Naive thymus-derived CD8-positive, alpha-beta T cell (primary cell): ENCODE measurements at places on chromosomes 1 and 21.

DNA sequence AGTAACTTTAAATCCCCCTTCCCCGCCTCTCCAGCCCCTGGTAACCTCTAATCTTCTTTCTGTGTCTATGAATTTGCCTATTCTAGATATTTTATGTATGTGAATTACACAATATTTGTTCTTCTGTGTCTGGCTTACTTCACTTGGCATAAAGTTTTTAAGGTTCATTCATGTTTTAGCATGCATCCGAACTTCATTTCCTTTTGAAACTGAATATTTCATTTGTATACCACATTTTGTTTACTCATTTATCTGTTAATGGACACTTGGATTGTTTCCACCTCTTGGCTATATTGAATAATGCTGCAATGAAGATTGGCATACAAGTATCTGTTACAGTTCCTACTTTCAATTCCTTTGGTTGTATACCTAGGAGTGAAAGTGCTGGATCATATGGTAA lies 205.3 kb downstream of the TM2D1 start:
- DNase-seq = no peak

- no peak for DNase-seq
Observed at GRCh38 chr1:232579958-232580941, 49.7 kb downstream of the SIPA1L2 start.

DNA sequence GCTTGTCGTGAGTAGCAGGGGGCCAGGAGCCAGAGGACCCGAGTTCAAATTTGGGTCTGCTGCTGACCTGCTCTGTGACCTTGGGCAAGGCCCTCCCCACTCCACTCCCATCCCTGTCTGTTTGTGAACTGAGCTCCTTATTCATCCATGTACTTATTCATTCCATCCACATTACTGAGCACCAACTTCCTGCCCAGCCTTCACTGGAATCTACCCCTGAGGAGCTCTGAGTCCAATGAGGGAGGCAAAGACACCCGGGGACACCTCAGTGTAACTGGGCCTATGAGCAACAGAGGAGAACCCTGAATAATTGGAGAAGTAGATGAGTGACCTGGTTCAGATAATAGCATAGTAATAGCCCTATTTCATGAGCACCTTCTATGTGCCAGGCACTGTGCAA lies 8.9 kb downstream of the BSND start:
- DNase-seq = no peak

DNA sequence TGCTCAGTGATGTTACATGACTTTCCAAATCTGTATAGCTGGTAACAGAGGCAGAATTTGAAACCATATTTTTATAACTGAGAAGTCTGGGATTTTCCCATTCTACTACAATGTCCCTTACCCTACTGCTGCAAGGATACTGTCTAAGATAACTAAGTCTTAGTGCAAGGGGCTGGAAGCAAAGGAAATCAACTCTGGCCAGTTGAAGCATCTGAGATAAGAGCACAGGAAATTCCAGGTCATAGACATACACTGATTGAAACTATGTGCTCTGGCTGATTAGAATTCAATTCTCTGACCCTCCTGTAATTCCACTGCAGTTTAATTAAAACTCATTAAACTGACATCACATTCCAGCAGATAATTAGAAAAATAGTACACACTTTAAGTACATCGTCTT lies 267.7 kb upstream of the C1orf87 start:
- DNase-seq = no peak

DNA sequence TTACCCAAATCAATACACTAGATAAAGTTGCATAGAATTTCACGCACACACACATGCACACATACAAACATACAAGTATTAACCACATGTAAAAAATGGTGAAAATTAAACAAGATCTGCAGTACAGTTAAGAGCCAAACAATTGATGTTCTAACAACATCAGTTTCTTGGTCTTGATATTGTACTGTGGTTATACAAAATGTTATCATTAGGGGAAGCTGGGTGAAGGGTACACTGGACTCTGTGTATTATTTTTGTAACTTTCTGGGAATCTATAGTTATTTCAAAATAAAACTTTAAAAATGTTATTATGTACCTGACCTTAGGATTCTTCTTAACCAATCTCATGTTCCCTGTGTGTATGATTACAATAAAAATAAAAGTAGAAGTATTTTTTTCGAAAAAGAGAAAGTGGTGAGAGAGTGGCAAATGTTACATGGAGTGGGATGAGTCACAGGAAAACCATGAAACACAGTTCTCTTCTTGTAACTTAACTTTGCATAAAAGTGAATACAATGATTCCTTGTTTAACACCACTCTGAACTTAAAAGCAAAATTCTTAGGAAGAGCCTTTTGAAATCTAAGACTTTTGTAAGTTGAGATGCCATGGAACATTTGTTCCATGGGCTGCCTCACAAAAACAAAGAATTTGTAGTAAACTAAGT lies 101.6 kb upstream of the RUNX1 start:
- no peak for DNase-seq

DNA sequence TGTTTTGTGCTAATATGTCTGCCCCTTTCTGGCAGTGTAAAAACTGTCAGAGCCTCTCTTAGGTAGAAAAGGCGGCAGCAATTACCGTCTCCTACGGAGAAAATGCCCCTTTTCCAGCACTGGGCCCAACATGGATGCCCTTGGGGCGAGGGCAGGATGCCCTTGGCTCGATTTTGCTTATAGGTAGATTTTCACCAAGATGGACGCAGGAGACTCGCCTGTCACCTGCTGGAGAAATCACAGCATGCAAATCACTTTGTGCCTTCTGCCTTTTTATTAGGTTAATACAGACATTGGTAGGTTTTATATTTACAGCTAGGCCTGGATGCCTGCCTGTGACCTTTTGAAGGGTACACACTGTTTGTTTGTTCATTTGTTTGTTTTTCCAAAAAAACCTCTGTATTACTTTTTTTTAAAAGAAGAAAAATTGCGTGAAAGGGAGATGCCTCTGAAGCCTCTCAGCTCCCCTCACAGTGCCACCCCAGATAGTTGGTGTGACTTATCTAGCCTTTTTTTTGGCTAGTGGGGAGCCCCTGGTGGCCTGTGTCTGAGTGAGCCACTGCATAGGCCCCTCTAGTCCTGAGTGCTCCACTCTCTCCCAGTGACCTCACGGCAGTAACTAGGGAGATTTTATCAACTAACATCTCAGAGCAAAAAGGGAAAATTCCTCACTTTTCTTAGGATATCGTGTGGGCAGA lies 2.5 kb downstream of the ATP1B1 start:
- no peak for DNase-seq

DNA sequence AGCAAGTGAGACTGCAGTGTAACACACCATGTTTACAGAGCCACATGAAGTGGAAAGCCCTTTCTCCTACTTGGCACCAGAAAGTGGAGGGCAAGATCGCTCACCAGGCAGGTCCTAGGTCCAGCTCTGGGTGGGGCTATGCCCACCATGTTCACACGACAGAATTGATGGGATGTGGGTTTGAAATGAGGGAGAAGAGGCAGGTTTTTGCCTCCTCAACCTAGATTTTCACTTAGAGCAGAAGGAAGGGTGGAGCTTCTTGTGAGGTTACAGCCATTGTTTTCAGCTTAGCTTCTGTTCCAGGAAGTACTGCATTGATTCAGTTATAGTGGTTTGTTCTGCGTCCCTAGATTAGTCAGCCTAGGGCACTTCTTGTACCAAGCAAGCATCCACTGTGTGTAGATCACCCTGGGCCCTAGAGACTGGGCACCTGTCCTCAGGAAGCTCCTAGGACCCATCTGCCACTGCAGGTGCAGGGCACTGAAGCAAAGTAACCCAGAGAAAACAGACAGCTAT lies 2.3 kb downstream of the CD53 start:
- no peak for DNase-seq

GRCh38 chr1:78101514-78101913 lies 55.7 kb downstream of the GIPC2 start:
- DNase-seq = no peak

DNA sequence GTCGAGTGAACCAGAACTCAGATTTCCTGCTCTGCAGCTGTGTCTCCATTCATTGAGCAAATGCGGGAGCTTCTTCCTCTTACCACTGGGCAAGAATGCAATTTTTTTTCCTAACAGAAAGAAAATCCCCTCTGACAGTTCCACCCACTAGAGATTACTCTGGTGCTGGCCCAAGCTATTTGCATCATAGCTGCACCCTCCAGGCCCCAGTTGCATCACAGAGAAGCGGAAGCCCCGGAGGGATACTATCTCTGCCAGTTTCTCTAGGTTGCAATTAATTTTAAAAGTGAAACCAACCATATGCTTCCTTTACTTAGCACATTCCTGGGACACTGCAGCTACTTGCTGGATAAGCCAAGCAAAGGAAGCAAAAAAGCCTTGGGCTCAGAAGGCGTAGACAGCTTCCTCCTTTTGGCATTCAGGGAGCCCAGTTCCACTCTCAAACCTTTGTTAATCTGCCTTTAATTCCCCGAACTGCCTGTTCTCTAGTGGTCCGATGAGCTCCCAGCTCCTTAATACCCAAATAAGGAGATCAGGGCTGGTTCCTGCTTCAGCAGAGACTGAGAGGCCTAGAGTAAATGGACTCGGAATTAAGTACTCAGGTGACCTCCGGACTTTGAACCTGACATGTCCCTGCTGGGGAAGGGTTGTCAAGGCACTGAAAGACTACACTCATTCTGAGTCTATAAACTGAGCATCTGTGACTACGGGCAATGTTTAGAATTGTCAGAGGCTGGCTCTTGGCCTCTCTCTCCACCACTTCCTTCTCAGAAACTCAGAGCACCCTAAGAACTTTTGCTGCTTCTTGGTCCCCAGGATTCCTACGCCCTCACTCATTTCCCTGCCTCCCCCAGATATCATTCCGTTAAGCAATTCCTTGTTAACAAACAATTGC lies 72.5 kb upstream of the TNFSF18 start:
- no peak for DNase-seq

- DNase-seq = no peak
Observed at GRCh38 chr1:226466296-226466695, 58.4 kb upstream of the PARP1 start.

DNA sequence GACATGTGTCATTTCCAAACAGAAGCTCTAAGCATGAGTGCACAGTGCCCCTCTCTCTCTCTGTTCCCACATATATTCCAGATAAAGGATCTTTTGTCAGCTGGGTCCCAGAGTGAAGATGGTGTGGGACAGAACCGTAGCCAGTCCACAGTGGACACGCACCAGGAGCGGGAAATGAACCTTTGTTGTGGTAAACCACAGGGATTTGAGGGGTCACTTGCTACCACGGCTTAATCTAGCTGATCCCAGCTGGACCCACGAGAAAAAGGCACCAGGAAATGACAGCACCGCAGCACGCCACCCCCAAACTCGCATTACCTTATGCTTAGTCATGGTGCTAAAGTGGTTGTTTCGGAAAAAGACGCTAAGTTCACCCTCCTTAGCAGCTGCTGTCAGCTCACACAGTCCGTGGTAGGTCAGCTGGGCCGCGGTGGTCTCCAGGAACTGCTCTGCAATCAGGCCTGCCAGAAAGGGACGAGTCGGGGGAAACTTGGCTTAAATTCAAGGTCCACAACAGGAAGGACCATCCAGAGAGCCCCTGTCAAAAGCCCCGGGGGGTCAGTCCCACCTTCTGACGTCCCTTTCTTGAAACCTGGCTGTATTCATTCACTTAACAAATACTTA lies 7.5 kb downstream of the MINDY1 start:
- no peak for DNase-seq

DNA sequence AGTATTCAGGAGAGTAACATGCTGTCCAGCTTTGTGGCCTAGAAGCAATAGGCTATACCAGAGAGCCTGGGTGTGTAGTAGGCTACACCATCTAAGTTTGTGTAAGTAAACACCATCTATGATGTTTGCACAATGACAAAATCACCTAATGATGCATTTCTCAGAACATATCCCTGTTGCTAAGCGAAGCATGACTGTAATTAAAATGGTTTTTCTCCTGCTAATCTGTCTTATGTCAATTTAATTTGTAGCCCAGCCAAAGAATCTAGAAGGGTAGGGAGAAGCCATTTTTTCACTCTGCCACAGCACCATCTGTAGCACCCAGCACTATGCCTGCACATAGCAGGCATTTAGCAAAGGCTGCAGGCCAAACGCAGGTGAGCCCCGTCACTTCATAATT lies 2.0 kb upstream of the TTC24 start:
- DNase-seq = no peak

GRCh38 chr1:178934546-178934945 lies 63.7 kb upstream of the ANGPTL1 start:
- DNase-seq = no peak

GRCh38 chr1:32334864-32335534 lies 1.0 kb downstream of the MARCKSL1 start:
- peak; percentile 72 for DNase-seq

- peak; percentile 85 for DNase-seq
Observed at GRCh38 chr1:115063228-115063901, 25.9 kb downstream of the TSPAN2 start.

GRCh38 chr1:54882519-54882918 lies 4.5 kb downstream of the DHCR24 start:
- DNase-seq = no peak

GRCh38 chr1:58060559-58061170 lies 485.9 kb downstream of the OMA1 start:
- no peak for DNase-seq

- DNase-seq = no peak
Observed at GRCh38 chr1:48960320-48960719, 183.6 kb upstream of the BEND5 start.

GRCh38 chr1:51157395-51157794 lies 55.4 kb downstream of the C1orf185 start:
- no peak for DNase-seq

DNA sequence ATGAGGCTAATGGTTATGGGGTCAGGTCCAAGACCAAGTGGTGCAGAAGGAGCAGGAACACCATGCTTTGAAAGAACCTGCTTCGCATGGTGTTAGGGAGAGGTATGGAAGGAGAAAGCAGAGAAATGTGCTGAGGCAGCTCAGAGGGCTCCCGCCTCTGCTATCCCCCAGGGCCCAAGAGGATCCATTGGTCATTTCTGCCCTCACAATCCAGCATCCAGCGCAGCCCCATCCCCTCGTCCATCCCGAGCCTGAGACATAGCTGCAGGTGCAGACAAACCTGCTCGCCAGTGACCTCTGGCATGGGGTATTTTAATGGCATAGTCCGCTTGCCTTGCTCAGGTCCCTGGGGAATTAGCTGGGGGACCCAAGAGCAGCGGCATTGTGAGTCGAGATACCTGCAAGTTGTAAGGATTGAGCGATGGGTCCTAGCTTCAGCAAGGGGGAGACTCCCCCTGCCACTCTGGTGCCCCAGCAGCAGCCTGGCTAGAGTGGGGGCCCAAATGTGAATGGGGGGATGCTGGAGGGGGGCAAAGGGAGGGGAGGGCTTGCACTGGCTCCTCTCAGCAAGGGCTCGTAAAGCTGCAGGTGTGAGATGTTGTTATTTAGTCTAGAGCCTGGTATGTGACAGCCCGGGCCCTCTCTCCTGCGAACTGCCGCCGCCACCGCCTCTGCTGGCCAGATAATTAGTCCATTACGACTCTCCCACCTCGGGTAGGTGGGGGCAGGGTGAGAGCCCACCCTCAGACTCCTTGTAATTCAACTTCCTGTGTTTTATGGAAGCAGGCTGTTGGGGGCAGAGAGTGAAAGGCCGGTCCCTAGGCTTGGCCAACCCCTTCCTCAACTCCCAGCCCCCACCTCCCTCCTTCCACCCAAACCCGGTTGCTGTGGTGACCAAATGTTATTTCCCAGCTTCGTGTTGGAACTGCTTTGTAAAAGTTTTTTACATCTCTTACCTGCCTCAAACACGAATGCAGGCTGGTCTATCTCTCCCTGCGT lies 118.8 kb downstream of the RNF220 start:
- no peak for DNase-seq
